Esophagus mucosa (tissue), 1 donor: ENCODE measurements at places on chromosomes 1 and 21. TPM values are rescaled to one million over a fixed set of nuclear protein-coding genes. Genes with fewer than 3 reads are reported as not detected.

PSRC1 gene
- total RNA-seq, result 10.9 TPM

RPS6KA1 gene
- 27.3 TPM for total RNA-seq

IL20 gene
- total RNA-seq, result not detected

GPR37L1 gene
- total RNA-seq, result 0.12 TPM

ZYG11B gene
- total RNA-seq, result 13.2 TPM

MATN1 gene
- total RNA-seq, result not detected

COL16A1 gene
- total RNA-seq, result 11.8 TPM

BACE2 gene
- total RNA-seq, result 39.6 TPM

CELA2A gene
- 0.36 TPM for total RNA-seq

SLC5A9 gene
- total RNA-seq, result not detected

FOXD3 gene
- not detected for total RNA-seq

BRINP3 gene
- not detected for total RNA-seq

SLC25A34 gene
- 0.68 TPM for total RNA-seq

CHI3L1 gene
- 20.5 TPM for total RNA-seq

SPATA46 gene
- not detected for total RNA-seq

LAMC2 gene
- total RNA-seq, result 15.9 TPM

LIPI gene
- total RNA-seq, result not detected

OR2T35 gene
- not detected for total RNA-seq

TNFAIP8L2 gene
- not detected for total RNA-seq

CFHR3 gene
- total RNA-seq, result 0.36 TPM

TNNT2 gene
- 3.9 TPM for total RNA-seq

CD2 gene
- total RNA-seq, result 1.3 TPM

PDZK1IP1 gene
- 273 TPM for total RNA-seq
